Smooth muscle cell of the pulmonary artery (primary cell): ENCODE measurements at places on chromosomes 6 and 20. TPM values are rescaled to one million over a fixed set of nuclear protein-coding genes. Genes with fewer than 3 reads are reported as not detected.

The SLC25A27 gene
- 5.0 and 7.0 TPM in 2 replicates for total RNA-seq

The SNAP25 gene
- total RNA-seq: 0.53 and 1.1 TPM in 2 replicates

The DEFB132 gene
- not detected in 2 replicates for total RNA-seq

The TRIM15 gene
- total RNA-seq: not detected in 2 replicates

The TCF21 gene
- 0.50 and 3.5 TPM in 2 replicates for total RNA-seq

The HNF4A gene
- not detected in 2 replicates for total RNA-seq

The PLCB4 gene
- total RNA-seq: 4.8 and 6.9 TPM in 2 replicates

The PEX7 gene
- 13.1 and 13.3 TPM in 2 replicates for total RNA-seq

The UBE3D gene
- total RNA-seq: 4.6 and 6.2 TPM in 2 replicates

The MOG gene
- total RNA-seq: not detected in 2 replicates

The OR2H2 gene
- not detected in 2 replicates for total RNA-seq
